ENCODE measurements at places on chromosomes 1 and 21.

GRCh38 chr1:54459726-54460191, 53.6 kb upstream of the SSBP3 start:
- DNase-seq = no peak

DNA sequence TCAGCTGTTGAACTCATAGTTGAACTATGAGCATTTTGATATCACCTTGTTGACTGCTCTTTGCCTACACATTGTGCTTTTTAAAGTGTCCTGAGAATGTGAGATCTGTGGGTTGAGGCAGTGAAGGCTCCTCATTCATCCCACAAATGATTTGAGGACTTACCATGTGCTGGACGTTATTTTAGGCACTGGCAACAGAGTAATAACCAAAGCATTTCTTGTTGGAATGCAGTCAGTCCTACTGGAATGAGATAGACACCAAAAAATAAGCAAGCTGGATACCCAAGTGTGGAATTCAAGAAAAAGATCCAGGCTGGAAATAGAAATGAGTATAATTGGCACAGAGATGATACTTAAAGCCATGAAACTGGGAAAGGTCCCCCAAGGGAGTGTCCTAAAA, 73.4 kb downstream of the ZP4 start:
- DNase-seq = no peak

DNA sequence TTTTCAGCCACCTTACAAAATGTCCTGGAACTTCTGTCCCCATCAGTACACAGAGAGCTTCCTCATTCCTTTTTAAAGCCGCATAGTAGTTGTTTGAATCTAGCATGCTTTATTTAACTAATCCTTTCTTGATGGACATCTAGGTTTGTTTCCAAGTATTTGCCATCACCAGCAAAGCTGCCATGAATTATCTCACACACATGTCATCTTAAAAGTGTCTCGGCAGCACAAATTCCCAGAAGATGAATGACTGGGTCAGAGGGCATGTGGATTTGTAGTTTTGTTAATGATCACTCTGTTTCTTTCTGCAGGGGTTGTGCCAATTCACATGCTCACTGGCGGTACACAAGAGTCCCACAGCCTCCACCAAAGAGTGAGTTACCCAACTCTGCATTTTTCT, 68.3 kb downstream of the CLIC6 start:
- DNase-seq = no peak

DNA sequence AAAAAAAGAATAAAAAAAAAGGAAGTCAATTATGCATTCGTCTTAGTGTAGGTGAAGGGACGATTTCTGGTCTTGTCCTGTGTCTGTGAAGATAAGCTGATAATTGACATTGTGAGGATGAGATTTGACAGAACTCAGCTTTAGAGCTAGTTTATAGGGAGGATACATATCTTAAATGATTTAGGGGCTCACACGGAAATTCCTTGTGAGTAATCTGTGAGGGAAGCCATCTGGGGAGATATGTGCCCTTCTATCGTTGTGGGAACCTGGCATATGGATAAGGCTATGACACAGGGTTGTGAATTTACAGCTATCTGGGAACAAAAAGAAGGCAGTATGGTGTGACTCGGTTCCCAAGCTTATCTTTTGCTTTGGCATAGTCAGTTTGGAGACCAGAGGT, 71.1 kb downstream of the RABGAP1L start:
- DNase-seq = no peak

DNA sequence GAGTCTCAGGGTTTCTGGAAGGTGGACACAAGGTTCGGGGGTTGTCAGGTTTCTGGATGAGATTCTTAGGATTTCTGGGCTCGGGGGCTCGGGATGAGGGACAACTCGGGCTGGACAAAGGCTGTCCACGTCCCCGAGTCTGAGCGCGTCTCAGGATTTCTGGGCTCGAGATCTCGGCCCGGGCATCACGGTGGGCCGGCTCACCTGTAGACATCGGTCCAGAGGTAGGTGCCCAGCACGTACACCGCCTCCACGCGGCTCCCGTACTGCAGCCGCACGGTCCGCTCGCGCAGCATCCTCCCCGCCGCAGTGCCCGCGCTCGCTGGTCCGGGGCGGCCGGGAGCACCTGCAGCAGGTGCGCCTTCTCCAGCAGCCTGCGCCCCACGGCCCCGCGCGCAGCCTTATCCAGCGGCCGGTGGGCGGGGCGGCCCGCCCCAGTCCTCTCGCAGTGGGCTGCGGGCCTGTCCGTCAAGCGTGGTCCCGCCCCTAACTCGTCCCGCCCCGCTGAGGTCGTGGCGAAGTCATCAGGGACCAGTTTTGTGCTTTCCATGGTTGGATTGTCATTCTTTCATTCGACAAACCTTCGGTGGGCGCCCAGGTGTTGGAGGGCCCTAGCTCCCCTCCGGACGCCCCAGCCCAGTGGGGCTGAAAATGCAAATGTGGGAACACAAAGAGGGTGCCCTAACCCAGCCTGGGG, at the start of gene PADI2:
Gene PADI2 (minus strand): TSS at position 376 of the 697 bp plus-strand sequence. CDS start 80 bp downstream, at position 296.
- peak; percentile 30 for DNase-seq

All from stimulated activated CD4-positive, alpha-beta T cell treated with anti-CD3 and anti-CD28 coated beads, TNF-alpha, amount 100 ng/mL, for 24 hours (primary cell).